ENCODE measurements at places on chromosomes 4 and X. TPM values are rescaled to one million over a fixed set of nuclear protein-coding genes. Genes with fewer than 3 reads are reported as not detected.

DNA sequence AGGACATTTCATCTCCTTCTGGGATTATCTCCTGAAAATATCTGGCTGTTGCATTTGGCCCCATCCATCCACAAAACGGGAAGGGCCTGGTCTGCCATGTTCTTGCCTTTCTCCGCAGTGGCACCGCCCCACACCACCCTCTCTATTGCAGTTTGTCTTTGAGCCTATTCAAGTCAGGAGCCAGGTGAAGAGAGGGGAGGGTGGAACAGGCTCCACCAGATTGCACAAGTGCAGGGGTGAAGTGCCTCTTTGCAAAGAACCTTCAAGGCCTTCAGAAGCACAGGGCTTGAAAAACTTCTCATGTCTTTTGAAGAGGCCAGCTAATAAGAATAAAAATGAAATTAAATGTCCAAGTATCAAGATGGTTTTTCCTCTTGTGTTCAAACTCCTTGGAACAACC is 28.7 kb downstream of the RS1 start:
- no peak for DNase-seq

GRCh38 chr4:20251031-20251795 is 492 bp upstream of the SLIT2 start:
- DNase-seq: no peak

DNA sequence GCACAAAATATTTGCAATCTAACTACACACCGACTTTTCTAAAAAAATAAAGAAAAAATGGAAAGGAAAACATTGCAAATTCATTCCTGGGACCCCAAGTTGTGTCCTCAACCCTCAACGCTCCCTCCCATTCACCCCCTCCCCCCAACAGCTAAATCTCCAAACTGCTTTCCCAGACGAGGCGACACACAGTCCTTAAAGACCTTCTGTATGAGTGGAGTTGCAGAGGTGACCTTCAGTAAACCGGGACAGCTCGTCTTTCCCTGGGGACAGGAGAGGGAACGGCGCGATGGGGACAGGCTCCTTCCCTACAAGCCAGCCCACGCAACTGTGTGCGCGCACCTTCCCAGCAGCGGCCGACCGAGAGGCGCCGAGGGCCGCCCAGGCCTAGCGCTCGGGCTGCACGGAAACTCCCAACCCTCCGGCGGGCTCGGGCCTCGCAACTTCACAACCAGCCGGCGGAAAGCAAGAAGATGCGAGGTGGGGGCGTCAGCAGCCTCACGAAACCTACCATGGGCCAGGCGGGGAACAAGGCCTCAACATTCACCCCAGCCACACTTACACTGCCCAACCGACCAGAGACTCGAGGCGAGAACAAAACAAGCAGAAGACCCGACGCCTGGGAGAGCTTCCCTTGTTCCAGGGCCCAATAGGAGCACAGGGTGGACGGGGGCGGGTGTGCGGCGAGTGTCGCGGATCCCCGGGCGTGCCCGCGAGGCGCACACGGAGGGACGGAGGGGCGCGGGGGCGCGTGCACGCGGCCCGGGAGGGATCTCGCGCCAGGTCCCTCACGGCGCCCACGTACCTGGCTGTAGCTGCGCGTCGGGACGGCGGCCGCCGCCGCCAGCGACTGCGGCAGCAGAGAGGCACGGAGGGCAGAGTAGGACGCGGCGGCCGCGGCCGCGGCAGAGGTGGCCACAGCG is 763 bp downstream of the GRSF1 start:
- peak; percentile 53 for DNase-seq

DNA sequence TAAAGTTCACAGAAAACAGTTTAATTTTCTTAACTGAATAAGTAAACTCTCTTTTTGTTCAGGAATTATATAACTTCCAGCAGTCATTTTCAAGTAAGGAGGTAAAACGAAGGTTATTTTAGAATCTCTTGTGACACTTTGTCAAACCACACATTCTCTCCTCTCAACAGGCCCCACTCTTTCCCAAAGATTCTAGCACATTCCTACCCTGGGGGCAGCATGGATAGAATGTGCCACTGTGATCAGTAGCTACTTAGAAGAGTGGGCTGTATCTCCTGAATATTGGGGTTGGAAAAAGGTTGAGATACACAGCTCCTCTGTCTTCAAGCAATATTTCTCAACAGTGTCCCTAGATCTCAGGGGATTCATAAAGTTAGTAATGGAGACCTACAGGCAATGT is 157.6 kb downstream of the EMCN start:
- DNase-seq: no peak

DNA sequence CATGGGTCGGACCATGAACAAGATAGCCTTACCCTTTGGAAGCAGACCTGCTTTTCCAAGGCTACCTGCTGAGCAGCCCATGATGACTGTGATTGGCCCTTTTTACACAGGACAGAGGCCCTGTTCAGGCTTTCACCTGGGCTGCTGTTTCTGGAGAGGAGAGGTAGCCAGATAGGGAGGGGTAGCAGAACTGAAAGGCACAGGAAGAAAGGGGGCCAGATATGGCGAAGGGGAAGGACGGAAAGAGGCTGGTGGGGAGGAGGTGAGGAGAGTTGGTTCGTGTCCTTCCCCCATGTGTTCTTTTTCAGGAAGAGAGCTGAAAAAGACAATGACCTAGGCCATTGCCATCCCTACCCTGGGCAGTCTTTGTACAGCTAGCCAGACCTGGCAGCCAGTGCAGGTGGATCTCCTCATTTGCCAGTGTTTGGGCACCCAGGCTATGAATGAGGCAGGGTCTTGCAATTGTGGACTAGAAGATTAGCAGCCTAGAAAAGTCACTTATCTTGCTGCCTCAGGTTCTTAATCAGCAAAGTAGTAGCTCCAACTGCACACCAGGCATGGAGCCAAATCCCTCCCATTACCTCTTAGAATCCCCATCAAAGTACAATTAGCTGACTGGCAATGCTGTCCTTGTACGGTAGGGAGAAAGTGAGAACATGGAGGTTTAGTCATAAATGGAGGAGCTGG is 139.6 kb downstream of the AMMECR1 start:
- no peak for DNase-seq

- DNase-seq: no peak
Measured at GRCh38 chr4:25900310-25900709, 13.7 kb upstream of the SMIM20 start.

The PFKFB1 gene
- 0.31 TPM for total RNA-seq

Measured in H9 (cell line).